ENCODE measurements at places on chromosomes 1 and 21. TPM values are rescaled to one million over a fixed set of nuclear protein-coding genes. Genes with fewer than 3 reads are reported as not detected.

DNA sequence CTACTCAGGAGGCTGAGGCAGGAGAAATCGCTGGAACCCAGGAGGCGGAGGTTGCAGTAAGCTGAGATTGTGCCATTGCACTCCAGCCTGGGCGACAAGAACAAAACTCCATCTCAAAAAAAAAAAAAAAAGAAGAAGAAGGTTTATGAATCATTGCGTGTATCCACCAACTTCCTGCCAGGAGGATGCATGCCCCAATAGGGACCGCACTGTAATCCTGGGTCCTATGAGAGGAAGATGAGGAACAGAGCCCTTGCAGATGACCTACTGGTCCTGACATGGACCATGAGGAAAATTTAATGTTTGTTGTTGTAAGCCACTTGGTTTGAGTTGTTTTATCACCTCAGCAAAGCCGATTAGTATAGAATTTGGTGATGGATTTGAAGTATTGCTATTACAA, 56.7 kb downstream of the PTGS2 start:
- no peak for DNase-seq

- DNase-seq = no peak
Observed at GRCh38 chr21:37001441-37001840, 5.1 kb upstream of the RIPPLY3 start.

DNA sequence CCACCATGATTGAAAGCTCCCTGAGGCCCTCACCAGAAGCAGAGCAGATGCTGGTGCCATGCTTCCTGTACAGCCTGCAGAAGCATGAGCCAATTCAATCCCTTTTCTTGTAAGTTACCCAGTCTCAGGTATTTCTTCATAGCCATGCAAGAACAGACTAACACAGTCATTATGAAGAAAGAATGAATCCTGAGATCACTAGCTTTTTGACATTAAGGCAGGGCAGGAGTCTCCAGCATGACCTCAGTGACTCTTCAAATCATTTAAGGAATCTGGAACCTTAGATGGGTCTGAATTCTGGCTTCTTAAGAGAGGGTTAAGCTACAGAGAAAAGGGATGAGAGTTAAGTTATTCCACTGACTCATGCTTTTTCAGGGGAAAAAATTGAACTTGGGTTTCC, 79.0 kb downstream of the PTPN14 start:
- DNase-seq = no peak

DNA sequence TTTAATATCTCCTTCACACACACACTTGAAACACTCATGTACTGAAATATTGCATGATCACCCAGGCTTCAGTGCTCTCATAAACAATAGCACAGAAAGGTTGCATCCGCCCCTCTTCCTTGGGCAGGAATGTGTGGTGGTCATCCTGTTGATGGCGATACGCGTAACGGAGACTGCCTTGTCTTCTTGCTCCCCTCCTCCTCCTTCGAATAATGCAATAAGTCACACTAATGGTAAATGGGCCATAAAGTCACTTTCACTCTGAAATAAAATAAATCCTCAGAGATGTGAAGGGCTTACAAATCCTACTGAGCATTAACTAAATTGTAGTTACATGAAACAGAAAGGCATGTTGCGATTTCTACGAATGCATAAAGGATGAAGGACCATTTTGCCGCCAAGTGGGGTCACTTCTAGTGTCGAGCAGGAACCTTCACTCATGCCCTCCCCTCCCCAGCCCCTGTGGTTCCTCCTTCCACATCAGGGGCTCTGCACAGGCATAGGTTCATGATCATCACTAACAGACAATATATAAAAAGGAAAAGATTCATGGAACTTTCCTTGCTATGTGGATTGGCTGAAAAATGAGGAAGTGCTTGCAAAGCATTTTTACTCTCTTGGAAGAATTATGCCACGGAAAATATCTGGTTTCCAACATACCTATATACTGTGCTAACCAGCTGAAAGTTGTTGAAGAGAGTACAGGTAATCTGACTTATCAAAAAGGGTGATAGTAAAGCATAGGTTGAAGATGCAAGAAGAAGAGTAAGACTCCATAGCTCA, 1.2 kb upstream of the PGBD5 start:
- no peak for DNase-seq

DNA sequence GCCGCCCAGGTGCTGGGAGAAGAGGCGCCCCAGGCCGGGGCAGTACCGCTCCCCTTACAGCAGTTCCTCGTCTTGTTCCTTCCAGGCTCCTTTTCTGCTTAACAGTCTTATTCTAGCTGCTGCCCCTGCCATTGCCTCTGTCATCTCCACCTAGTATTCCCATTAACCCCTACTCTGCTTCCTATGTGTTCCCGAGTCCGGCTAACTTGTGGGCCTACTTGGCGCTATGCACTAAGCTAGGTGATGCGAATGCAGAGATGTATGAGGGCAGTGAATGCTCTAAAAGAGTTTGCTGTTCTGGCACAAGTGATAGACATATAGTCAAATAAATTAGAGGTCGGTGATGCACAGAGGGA, 276 bp upstream of the IQGAP3 start:
- DNase-seq = no peak

IGSF21 gene
- total RNA-seq = not detected

GRCh38 chr21:19609611-19610010, 1206.0 kb upstream of the TMPRSS15 start:
- no peak for DNase-seq

GRCh38 chr1:186618401-186619170, 61.6 kb downstream of the PTGS2 start:
- peak; percentile 70 for DNase-seq

AADACL3 gene
- not detected for total RNA-seq

DNA sequence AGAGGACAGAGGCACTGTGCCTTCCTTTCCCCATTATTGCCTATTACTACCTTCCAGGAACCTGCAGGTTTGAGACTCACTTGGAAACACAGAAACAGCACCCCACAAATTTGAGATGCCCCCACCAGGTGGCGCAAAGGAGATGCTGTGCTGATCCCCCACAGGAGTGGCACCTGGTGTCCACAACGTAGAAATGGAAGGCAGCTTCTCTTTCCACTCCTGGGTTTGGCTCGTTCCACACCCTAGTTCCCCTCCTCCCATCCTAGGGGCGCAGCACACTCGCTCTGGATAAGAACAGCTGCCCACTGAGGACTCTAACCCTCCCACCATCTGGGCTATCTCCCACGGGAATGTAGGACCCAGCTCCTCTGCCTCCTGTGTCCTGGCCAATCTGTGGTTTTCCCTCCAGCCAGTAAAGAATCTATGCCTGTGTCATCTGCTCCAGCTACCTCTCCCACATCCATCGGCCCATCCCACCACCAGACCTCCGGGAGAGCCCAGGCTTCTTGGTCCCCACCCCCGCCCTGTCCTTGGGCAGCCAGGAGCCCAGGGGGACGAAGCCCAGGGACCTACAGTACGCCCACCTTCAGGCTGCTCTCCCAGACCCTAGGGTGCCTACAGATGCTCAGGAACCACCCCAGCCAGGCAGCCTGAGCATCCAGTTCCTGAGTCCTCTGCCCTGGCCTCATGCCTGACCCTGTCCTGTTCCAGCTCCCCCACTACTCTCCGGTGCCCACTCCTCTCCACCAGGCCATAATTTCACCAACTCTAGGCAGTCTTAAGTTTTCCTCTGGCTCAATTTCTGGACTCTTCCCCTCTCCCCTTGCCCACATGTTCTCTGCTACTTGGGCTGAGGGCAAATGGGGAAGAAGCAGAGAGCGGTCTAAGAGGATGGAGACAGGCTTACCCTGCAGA, 549 bp downstream of the THBS3 start:
- DNase-seq = peak; percentile 96

DNA sequence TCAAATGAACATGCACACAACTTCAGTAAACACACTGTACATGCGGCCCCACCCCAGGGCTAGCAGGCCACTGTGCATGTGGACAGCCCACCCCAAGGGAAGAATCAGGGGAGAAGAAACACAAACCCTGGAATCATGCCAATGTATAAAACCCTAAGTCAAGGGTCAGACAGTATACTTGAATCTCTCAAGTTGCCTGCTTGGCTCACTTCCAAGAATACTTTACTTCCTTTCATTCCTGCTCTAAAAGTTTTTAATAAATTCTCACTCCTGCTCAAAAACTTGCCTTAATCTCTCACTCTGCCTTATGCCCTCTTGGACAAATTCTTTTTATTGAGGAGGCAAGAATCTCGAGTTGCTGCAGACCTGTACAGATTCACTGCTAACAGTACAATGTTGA, 231.2 kb upstream of the CACYBP start:
- no peak for DNase-seq

- DNase-seq = no peak
Observed at GRCh38 chr1:32919811-32920733, 18.9 kb upstream of the TMEM54 start.

DNA sequence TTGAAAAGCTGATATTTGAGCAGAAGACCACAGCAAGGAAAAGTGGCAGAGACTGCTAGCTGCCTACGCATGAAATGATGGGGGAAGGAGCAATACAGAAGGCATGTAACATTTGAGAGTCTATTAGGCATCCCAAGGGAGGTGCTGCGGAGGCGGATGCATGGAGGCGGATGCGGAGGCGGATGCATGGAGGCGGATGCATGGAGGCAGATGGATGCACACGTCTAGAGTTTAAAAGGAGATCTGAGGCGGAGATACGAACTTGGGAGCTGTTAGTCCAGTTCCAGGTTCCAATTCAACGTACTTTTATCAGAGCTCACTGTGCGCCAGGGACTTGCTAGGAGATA, 744 bp upstream of the DDX20 start:
- peak; percentile 58 for DNase-seq

DNA sequence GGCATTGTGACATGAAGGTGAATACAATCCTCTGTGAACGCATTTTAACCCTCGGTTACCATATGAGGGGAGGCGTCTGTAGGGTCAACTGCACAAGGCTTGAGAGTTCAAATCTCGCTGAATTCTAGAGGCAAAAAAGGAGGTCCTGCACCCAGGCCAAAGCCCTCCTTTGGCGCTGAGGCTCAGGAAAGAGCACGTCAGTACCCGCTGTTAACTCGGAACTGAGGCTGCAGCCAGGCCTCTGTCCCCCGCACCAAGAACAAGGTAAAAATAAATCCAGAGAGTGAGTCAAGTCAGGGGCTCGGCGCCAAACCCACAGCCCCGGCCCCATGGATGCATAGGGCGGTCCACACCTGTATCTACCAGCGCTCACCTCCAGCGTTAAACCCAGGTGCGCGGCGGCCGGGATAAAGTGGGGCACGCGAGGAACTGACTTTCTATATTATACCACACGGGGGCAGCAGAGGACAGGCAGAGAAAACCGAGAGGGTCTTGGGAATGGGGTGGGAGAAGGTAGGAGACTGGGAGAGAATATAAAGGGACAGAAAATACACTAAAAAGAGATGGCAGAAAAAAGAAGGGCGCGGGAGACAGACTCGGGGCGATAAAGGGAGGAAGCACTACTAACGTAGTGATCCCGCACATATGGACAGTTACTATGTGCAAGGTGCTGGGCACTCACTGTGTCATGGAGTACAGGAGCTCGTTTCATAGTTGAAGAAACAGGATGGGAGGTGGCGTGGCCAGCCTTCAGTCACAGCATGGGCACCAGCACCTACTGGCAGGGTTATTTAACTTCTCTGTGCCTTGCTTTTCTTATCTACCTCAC, 54.9 kb downstream of the DMRTA2 start:
- DNase-seq = peak; percentile 56

DNA sequence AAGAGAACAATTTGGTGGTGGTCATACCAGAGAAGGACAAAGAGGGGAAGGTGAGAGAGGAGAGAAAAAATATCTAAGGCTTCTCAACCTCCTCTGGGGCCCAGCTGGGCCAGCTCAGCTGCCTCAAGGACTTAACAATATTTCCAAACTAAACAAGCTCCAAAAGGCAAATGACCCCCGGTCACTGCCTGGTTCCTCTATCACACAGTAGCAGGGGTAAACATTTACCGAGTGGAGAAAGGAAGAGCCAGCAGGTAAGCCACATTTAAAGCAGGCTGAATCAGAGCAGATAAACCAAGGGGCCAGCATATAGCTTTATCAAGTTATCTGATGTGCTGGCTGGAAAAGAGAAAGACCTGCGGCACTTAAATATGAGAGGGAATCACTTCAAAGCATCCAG, 102.1 kb downstream of the KCND3 start:
- no peak for DNase-seq

GRCh38 chr1:153308540-153308939, 4.2 kb downstream of the PGLYRP3 start:
- no peak for DNase-seq

GRCh38 chr1:55337801-55338447, 122.8 kb upstream of the USP24 start:
- peak; percentile 32 for DNase-seq

GRCh38 chr21:44618504-44618903, 6.6 kb downstream of the KRTAP10-8 start:
- DNase-seq = peak; percentile 24

GRCh38 chr1:29807689-29808088, 571.4 kb downstream of the PTPRU start:
- DNase-seq = no peak

GRCh38 chr1:50264590-50264989, 155.9 kb downstream of the ELAVL4 start:
- no peak for DNase-seq

S100A6 gene
- total RNA-seq = 211 TPM

DNA sequence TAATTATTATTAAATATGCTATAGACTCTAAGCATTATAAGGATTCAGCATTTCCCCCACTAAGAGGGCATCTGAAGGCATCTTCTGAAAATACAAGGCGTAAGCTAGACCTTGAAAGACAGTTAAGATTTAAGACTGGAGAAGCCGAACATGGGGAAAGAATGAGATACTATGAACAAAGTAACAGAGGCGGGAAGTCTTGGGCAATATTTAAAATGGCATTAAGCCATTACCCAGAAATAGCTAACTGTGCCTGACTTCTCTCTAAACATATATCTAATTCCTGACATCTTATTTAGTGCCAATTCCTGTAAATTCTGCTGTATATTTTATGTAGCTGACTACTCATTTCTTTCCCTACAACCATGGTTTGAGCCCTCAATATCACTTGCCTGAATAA, 20.9 kb downstream of the DPH5 start:
- DNase-seq = no peak

GRCh38 chr1:110708974-110709440, 34.3 kb upstream of the KCNA3 start:
- no peak for DNase-seq

DCST2 gene
- 0.20 TPM for total RNA-seq

CHIA gene
- not detected for total RNA-seq

GRCh38 chr1:242454262-242455051, 70.0 kb downstream of the PLD5 start:
- DNase-seq = no peak

- DNase-seq = no peak
Observed at GRCh38 chr21:40472013-40472412, 374.9 kb downstream of the DSCAM start.

- no peak for DNase-seq
Observed at GRCh38 chr1:119966020-119966419, 69.7 kb upstream of the ADAM30 start.

DNA sequence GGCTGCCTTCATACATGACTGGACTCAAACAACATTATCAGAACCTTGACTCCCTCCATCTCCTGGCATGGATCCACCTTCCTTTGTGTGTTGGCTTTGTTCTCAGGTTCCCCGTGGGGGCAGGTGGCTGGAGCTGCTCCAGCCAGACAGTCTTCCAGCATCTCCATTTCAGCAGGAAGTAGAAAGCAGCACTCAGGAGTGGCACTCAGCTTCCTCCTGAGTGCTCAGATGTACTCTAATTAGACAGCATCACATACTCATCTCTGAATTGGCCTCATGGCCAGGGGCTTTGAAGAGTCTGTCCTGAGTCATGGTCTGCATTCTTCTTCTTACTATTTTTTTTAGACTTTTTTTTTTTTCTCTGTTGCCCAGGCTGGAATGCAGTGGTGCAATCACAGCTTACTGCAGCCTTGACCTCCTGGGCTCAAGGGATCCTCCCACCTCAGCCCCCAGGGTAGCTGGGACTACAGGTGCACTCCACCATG, 27.9 kb downstream of the OVAAL start:
- DNase-seq = no peak

GRCh38 chr1:73909043-73909562, 288.9 kb downstream of the LRRIQ3 start:
- DNase-seq = no peak

GJA8 gene
- total RNA-seq = not detected
